ENCODE measurements at places on chromosomes 13 and 19. TPM values are rescaled to one million over a fixed set of nuclear protein-coding genes. Genes with fewer than 3 reads are reported as not detected.

PSPC1 gene
- 60.9 TPM for total RNA-seq

CGB7 gene
- not detected for total RNA-seq

IGFL2 gene
- 0.30 TPM for total RNA-seq

ASPDH gene
- not detected for total RNA-seq
